ENCODE measurements at places on chromosomes 7 and 10.

DNA sequence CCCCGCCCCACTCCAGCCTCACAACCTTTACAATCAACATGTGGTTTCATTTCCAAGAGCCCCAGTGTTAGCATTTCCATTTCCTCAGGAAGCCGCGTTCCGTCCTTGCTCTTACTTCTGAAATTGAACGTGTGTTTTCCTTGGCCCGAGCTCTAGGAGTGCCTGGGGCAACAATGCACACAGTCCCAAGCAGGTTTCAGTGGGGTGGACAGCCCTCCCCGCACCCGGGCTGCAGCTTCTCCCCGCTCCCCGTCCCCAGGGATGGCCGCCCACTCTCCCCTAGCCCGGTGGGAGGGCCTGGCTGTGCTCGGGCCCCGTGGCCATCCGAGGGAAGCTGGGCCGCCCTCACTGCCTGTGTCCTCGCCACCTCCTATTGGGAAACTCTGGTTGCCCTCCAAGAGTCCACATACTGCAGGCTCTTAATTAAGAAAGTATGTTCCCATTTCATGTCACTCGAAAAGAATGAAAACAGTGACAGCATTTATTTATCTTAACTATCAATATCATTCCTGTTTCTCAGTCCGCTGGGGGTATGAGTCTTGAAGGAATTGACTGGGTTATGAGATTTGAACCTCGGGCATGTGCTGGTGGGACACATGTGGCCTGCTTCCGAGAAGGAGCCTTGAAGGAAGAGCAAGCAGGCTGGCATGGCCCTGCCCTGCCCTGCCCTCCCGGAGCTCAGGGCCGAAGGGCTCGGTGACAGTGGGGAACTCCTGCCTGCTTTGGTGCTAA is 163.8 kb downstream of the GRK5 start:
- peak; percentile 82 for DNase-seq

DNA sequence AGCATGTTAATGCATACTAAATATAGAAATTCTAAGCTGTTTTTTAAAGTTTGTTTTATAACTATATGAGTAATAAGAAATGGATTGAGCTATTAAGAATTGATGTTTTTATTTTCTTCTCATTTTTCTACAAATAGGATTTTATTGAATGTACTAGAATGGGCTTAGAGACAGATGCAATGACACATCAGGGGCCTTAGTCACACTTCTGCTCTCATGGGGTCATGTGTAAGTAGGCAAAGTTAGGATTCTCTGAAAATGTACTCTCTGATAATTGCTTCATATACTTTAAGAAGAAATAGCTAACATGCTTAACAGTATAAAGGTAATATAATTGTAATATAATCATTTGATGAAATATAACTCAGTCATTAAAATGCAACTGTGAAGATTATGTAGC is 154.6 kb downstream of the ZNF438 start:
- DNase-seq = no peak

DNA sequence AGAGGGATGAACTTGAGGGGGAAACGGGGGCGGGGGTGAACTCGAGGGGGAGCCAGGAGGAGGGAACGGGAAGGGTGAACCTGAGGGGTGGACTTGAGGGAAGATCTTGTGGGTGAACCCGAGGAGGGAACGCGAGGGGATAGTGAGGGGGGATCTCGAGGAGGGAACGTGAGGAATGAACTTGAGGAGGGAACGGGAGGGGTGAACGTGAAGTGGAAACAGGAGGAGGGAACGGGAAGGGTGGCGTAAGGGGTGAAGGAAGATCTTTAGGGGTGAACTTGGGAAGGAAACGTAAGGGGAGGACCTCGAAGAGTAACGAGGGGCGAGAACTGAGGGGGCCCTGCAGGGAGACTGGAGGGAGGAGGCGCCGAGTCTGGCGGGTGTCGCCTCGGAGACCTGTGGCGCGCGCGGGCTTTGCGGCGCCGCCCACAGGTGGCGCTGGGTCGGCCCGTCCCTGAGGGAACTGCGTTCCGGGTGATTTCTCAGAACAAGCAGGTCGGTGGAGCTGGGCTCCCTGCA is 651 bp downstream of the MYO3A start:
- no peak for DNase-seq

- no peak for DNase-seq
Measured at GRCh38 chr7:75572814-75573213, 80.7 kb downstream of the SPDYE5 start.

DNA sequence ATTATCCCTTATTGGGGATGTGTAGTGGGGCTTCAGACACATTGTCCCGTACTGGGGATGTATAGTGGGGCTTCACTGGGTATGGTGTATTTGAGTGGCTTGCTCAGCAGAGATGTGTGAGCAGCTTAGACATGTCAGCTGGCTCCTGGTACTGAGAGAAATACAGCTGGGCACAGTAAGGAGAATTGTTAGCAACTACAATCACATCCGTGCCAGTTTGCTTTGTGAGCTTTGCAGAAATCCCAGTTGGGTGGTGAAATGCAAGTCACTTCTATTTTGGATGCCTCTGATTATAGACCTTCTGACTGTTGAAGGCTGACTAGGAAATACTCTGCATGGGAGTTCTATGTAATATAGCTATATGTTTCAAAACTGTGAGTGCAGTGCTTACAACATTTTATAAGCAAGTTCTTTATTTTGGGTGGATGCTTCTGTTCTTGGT is 10.8 kb downstream of the CCNY start:
- no peak for DNase-seq

DNA sequence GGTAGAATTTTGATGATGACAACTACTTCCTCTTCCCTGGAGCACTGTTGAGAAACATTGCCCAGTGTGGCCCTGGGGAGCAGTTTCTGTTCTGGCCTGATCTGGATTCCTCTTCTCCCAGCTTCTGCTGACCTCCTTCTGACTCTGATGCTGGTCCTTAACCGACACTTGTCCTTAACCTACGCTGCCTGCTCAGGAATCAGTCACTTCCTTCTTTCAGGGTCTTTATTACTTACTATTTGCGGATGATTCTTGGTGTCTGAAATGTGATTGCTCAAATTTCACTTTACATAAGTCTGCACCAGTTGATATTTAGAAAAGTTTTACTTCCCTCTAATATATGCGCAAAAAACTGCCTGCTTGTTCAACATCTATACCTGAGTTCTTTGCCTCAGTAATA is 164.1 kb downstream of the PTEN start:
- no peak for DNase-seq

GRCh38 chr10:98474628-98475027 is 27.9 kb upstream of the HPS1 start:
- DNase-seq = no peak

GRCh38 chr7:12111422-12112405 is 99.4 kb upstream of the TMEM106B start:
- DNase-seq = peak; percentile 92

GRCh38 chr10:20993389-20993788 is 96.3 kb upstream of the NEBL start:
- DNase-seq = peak; percentile 55

Data from M059J (cell line).